T-cell (primary cell): ENCODE measurements at places on chromosomes 6 and 20. TPM values are rescaled to one million over a fixed set of nuclear protein-coding genes. Genes with fewer than 3 reads are reported as not detected.

Gene HLA-DQB1
- 21.4 TPM for total RNA-seq

Gene PLA2G7
- total RNA-seq, result not detected

GRCh38 chr6:112691289-112691688 is 344.2 kb downstream of the RFPL4B start:
- H3K4me3 ChIP-seq, result no peak overlapping the region
- no peak for DNase-seq
- H3K36me3 ChIP-seq, result no peaks in the 10 kb centered on the region
- H3K27ac ChIP-seq, result no peak overlapping the region
- no peaks in the 10 kb centered on the region for H3K27me3 ChIP-seq

DNA sequence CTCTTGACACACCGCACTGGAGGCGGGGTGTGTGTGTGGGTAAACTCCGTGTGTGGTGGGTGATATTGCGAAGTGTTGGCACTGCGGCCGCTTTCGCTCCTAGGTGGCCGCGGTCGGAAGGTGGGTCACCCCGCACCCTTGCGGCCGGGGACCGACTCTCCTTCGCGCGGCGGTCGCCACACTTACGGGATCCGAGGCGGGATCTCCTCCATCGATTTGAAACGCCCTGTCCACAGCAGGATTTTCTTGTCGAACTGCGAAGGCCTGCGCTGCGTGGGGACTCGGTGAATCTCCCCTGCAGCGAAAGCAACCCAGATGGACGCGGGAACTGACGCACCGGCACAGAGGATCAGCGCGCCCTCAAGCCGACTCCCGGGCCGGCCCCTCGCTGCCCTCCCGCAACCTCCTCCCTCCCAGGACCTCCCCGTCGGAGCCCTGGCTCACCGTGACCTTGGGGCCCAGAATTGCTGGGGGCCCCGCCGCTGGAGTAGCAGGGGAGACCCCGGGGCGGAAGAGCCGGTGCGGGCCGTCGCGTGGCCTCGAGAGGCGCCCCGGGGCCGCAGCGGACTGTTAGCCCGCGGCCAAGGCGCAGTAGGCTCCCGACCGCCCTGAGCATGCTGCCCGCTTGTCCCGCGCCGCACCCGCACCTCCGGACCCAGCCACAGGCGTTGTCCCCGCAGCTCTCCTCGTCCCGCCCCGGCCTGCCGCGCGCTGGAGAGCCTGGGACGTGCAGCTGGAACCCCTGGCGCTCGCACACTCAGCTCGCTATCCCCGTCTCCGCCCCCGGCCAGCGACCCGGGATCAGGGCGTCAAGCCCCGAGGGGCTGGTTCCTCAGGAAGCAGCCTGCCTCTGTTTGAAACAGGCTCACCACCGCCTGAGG is at the start of gene FAM162B:
Gene FAM162B, minus strand, starts transcription at position 759 of the 881 bp plus-strand sequence. Its CDS starts 143 bp downstream, at position 616.
- no peaks in the 10 kb centered on the region for H3K4me1 ChIP-seq
- H3K36me3 ChIP-seq, result no peaks in the 10 kb centered on the region
- H3K27me3 ChIP-seq, result peaks cover 3% of the 10 kb centered on the region
- no peak for DNase-seq

DNA sequence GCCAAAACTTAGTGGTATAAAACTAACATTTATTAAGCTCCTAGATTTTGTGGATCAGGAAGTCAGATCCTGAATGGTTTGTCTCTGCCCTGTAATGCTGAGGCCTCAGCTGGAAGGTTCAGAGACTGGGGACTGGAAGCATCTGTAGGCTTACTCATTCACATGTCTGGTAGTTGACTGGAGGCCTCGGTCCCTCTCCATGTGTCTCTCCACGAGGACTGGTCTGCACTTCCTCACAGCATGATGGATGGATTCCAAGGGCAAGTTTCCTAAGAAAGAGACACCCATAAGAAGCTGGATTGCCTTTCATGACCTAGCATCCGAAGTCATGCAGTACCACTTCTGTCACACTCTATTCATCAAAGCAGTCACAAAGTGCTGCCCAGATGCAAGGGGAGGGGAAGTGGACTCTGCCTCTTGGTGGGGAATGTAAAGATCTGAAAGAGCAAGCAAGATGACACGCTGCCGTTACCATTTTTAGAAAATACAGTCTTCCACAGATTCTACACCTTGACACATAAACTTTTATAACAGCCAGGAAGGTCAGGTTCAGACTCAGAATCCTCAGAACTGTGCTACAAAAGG is 17.2 kb upstream of the MDGA1 start:
- H3K27ac ChIP-seq, result no peak overlapping the region
- H3K4me3 ChIP-seq, result no peak overlapping the region
- H3K27me3 ChIP-seq, result no peaks in the 10 kb centered on the region
- H3K36me3 ChIP-seq, result no peaks in the 10 kb centered on the region

DNA sequence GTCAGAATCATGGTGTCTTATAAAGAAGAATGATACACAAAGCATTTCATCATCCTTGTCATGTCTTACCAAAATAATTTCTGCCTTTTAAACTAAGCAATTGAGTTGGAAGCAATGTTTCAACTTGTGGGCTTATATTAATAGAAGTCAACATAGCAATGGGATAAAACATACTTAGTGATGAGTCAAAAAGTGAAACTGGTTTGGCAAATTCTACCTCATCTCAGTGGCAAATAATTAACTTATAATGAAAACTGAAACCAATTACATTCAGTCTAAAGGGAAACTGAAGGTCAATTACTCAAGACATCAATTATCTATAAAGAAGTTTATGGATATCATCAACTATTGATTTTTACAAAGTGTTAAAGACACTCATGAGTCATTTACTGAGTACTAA is 463.8 kb downstream of the BMP2 start:
- no peak overlapping the region for H3K27ac ChIP-seq
- H3K27me3 ChIP-seq, result no peaks in the 10 kb centered on the region
- no peaks in the 10 kb centered on the region for H3K36me3 ChIP-seq
- no peak for DNase-seq
- H3K4me3 ChIP-seq, result no peak overlapping the region
- H3K4me1 ChIP-seq, result no peaks in the 10 kb centered on the region

- no peak overlapping the region for H3K4me3 ChIP-seq
- no peaks in the 10 kb centered on the region for H3K36me3 ChIP-seq
- H3K27ac ChIP-seq, result no peak overlapping the region
- DNase-seq, result no peak
- H3K4me1 ChIP-seq, result no peaks in the 10 kb centered on the region
Measured at GRCh38 chr20:55882910-55883309, 122.4 kb downstream of the CBLN4 start.

- no peaks in the 10 kb centered on the region for H3K4me1 ChIP-seq
- H3K27ac ChIP-seq, result no peak overlapping the region
- H3K27me3 ChIP-seq, result no peaks in the 10 kb centered on the region
- no peaks in the 10 kb centered on the region for H3K36me3 ChIP-seq
- no peak overlapping the region for H3K4me3 ChIP-seq
Measured at GRCh38 chr6:158826819-158827501, 7.8 kb upstream of the EZR start.
